ENCODE measurements at places on chromosomes 3 and 15.

DNA sequence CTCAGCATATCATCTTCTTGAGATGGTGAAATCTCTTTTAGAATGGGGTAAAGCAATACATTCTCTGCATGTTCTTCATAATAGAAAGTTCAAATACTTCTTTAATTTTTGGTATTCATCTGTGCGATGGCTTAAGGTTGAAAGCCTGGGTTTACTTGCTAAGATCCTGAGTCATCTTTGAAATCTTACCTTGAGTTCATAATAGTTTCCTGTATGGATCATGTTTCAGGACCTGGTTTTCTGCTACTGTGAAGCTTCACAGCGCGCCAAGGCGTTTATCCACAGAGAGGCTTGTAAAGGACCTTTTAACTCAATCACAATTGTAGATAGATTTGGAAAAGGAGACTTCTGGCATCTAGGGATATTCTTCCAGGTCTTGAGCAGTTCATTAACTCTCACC, 39.0 kb downstream of the MED12L start:
- DNase-seq, result no peak

DNA sequence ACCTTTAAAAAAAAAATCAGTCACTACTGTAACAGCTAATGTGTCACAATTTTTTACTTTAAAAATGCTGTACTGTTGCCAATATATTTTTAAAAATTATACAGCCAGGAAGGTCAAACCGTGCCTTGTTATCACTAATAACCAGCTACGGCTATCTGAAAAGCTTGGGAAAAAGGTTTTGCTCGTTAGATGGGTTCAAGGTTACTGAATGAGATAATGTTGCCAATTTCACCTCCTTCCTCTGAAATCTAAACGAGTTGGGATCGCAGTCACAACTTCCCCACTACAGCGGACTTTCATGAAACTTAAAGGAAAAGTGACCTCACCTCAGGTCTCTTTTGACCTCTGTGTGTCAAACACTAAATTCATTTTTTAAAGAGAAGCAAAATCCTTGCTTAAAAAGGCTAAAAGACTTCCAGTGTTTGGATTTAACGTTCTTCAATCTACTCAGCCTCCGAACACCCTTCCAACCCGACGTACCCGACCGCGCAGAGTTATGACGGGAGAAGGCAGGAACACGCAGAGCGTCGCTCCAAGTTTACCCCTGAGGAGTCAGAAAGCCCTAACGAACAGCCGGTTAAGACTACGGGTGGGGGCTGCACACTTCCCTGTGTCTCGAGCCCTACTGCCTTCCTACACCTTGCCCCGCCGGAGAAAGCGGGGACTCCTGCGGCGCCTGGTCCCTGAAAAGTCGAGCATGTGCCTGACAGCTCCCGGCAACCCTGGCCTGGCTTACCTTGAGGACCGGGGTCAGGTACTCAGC, 860 bp downstream of the ATG3 start:
- peak; percentile 83 for DNase-seq

DNA sequence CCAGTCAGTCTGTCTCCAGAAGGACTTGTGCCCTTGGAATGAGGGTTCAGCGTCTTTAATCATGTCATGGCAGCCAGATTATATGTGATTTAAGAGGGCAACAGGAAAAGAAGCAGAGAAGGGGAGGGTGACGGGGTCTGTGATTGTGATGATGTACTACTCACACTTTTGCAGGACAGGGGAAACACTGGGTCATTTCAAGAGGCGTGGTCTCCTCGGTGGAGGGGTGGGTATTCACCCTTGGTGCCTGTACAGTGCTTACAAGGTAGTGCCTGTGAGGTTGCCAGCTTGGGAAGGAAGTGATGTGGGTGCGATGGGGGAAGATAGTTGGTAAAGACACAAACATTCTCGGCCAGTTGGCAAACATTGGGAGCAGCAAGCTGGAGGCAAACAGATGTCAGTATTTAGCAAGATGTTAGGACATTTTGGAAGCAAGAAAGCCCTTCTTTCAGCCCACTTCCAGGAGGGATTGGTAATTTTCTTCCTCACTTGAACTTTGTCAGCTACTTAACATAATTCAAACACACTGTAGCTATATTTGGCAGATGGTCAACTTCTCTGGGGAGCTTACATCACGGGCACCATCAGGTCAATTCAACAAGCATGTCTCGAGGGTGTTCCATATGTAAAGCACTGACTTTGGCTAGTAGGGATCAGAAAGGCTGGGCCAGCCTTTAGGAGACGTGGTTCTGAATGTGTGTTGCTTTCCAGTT, 71.4 kb upstream of the ROPN1 start:
- DNase-seq, result peak; percentile 53

DNA sequence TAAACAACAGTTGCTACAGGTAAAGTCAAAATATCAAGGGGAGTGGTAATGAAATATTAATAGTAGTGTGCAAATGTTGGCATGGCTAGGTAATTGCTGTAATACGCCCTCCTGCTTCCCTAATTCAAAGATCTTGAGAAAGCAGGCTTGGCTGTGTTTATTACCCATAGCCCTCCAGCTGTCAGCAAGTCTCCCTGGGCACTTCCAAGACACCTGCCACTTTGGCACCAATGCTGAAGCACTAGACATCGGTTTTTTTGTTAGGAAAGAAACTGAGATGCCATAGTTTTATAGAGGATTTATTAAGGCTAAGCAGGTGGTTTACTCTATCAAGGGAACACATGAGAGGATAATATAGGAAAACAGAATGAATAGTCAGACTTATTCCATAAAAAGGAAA, 64.4 kb downstream of the P2RY1 start:
- no peak for DNase-seq

DNA sequence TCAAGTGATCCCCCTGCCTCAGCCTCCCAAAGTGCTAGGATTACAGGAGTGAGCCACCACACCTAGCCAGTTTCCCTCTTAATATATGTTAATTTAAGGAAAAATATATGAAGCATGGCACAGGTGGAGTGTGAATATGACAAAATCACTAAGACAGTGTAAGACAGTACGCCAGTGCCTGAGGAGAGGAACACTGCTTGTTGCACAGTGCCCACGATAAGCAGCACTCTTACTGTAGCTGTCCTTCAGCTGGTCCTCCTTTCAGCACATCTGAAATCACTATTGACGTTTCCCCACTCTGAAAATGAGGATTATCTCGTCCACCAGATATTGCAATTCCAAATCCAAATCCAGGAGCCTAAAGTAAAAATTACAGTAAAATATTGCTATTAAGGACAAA, 49.3 kb downstream of the TJP1 start:
- no peak for DNase-seq

- no peak for DNase-seq
Measured at GRCh38 chr3:14016900-14017475, 107.7 kb downstream of the CHCHD4 start.
